GM23248 (cell line): ENCODE measurements at places on chromosomes 5 and 9. TPM values are rescaled to one million over a fixed set of nuclear protein-coding genes. Genes with fewer than 3 reads are reported as not detected.

DNA sequence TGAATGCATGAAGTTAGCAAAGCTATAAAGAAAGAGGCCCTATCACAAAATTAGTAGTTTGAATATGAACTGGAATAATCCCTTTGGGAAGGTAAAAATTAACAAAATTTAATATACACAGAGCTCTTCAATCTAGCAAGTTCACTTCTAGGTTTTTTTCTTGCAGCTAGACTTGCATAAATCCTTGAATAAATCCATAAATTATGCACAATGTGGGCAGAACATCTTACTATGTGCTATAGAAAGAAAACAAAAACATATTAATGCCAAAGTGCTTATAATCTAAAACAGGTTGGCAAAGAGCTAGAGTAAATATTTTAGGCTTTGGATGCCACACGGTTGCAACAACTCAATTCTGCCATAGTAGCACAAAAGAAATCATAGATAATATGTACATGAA lies 138.5 kb upstream of the FREM1 start:
- H3K27ac ChIP-seq = no peak overlapping the region
- no peak for DNase-seq
- H3K36me3 ChIP-seq = no peaks in the 10 kb centered on the region
- no peak overlapping the region for H3K4me3 ChIP-seq

- no peak overlapping the region for H3K4me3 ChIP-seq
- H3K27me3 ChIP-seq = no peaks in the 10 kb centered on the region
- H3K27ac ChIP-seq = no peak overlapping the region
- no peak for DNase-seq
Observed at GRCh38 chr5:111415053-111415452, 97.3 kb downstream of the STARD4 start.

- no peak overlapping the region for H3K4me3 ChIP-seq
- H3K27ac ChIP-seq = no peak overlapping the region
- H3K27me3 ChIP-seq = no peaks in the 10 kb centered on the region
- no peaks in the 10 kb centered on the region for H3K4me1 ChIP-seq
Observed at GRCh38 chr5:125894383-125894782, 528.8 kb upstream of the GRAMD2B start.

GRCh38 chr9:110767559-110768063 lies 99.0 kb downstream of the MUSK start:
- no peaks in the 10 kb centered on the region for H3K36me3 ChIP-seq
- H3K4me3 ChIP-seq = peak overlapping the region; percentile 33
- H3K27ac ChIP-seq = no peak overlapping the region
- H3K4me1 ChIP-seq = peaks cover 24% of the 10 kb centered on the region
- no peaks in the 10 kb centered on the region for H3K27me3 ChIP-seq
- peak; percentile 57 for DNase-seq

DNA sequence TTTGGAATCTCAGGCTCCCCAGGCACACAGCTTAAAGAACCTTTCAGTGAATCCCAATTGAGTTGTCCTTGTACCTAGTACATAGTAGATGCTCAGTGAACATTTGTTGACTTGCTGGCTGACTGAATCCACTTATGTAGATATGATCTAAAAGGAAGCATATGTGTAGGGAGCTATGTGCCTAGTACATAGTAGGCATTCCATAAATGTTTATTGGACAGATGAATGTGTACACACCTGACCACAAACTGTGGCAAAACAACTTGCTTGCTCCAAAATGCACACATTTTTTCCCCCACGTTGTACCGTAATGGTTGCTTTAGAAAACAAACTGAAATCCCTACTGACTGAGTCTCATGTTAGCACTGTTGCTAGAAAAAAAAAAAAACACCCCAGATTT lies 80.2 kb upstream of the IL12B start:
- no peak for DNase-seq
- H3K27me3 ChIP-seq = no peaks in the 10 kb centered on the region
- no peak overlapping the region for H3K27ac ChIP-seq
- no peaks in the 10 kb centered on the region for H3K36me3 ChIP-seq

DNA sequence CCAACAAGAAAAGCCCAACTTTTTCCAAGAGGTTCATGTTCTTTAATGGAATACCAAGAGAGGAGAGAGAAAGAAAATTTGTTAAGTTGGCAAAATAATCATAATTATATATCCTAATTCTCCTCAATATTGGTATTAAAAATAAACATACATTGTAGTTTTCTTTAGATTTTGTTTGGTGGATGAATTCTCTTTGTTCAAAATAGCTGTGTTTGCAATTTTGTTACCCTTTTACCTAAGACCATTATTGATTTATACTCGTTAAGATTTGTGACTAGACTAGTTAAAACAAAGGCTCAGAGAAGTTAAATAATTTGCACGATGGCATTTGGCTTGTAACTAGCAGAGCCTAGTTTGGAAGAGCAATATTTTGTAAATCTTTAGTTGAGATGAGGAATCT lies 9.7 kb downstream of the LRRC19 start:
- H3K4me3 ChIP-seq = no peak overlapping the region
- no peak overlapping the region for H3K27ac ChIP-seq
- H3K36me3 ChIP-seq = no peaks in the 10 kb centered on the region
- H3K4me1 ChIP-seq = no peaks in the 10 kb centered on the region
- no peaks in the 10 kb centered on the region for H3K27me3 ChIP-seq

GRCh38 chr5:112549127-112549526 lies 130.1 kb upstream of the EPB41L4A start:
- no peak overlapping the region for H3K27ac ChIP-seq
- H3K36me3 ChIP-seq = no peaks in the 10 kb centered on the region
- 0 out of 2 replicates have a peak, but pooled peaks cover 4% of the 10 kb centered on the region for H3K4me1 ChIP-seq
- no peak overlapping the region for H3K4me3 ChIP-seq
- no peak for DNase-seq

GRCh38 chr5:64827703-64828102 lies 59.0 kb downstream of the CWC27 start:
- H3K36me3 ChIP-seq = no peaks in the 10 kb centered on the region
- no peak overlapping the region for H3K27ac ChIP-seq
- H3K27me3 ChIP-seq = no peaks in the 10 kb centered on the region
- no peaks in the 10 kb centered on the region; the same call in 1 of the 2 replicates for H3K4me1 ChIP-seq

The FAM221B gene
- polyA plus RNA-seq = not detected in 2 replicates

The SPARC gene
- 20,092 and 20,398 TPM in 2 replicates for polyA plus RNA-seq

The FCN2 gene
- polyA plus RNA-seq = not detected in 2 replicates

The TARS1 gene
- 244 and 247 TPM in 2 replicates for polyA plus RNA-seq
